Activated T-helper 1 cell treated with Interleukin-2 at 50 U/mL for 16 hours (primary cell): ENCODE measurements at places on chromosomes 12 and 14.

GRCh38 chr12:9364224-9365176 lies 156.3 kb upstream of the PZP start:
- no peak for DNase-seq

DNA sequence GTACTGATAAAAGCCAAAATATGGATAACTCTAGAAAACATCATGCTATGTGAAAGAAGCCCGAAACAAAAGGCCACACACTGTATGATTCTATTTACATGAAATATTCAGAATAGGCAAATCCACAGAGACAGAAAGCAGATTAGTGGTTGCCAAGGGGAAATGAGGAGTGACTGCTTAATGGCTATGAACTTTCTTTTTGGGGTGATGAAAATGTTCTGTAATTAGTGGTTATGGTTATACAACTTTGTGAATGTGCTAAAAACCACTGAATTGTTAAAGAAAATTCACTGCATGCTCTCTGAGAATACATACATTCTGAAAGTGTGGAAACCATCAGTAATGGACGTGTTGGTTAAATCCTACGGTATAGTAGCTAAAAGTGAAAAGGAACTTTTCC lies 39.9 kb upstream of the STON2 start:
- no peak for DNase-seq

- no peak for DNase-seq
These were observed 8.8 kb downstream of the IKBIP start for GRCh38 chr12:98635657-98636323.

DNA sequence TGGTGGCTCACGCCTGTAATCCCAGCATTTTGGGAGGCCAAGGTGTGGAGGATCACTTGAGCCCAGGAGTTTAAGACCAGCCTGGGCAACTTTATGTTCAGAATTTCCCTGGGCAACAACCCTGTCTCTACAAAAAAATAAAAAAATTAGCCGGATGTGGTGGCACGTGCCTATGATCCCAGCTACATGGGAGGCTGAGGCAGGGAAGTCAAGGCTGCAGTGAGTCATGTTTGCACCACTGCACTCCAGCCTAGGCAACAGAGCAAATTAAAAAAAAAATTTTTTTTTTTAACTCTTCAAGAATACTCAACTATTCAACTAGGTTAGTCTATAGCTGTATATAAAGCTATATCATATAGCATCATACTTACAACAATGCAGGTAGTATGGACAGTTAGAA lies 113.0 kb downstream of the RALGAPA1 start:
- no peak for DNase-seq

DNA sequence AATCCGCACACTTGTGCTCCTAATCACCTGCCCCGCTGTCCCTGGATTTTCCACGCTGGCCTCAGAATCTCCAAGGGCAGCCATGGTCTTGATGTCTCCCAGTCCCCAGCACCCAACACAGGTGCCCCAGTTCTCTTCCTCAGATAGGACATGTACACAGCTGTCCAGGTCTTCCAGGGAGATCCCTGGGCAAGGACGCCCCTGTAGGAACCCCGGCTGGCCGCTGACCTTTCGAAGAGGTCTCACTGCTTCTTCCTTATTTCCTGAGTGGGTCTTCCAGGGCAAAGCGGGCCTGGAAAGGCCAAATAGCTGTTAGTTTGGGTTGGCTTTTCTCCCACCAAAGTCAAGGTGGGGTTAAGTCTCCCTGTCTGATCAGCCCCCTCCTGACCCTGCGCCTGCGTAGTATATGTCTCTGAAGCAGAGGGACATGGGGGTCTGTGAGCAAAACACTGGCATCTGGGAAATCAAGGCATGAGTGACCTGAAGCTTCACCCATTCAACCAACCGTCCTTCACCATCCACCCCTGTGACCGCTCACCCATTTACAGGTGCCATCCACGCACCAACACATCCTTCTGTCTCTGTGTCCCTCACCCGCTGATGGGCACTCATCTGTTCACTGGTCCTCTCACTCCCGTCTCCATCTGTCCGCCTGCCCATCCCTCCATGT lies 4.6 kb downstream of the BEGAIN start:
- no peak for DNase-seq

GRCh38 chr14:23335623-23336022 lies 14.4 kb downstream of the PABPN1 start:
- no peak for DNase-seq

DNA sequence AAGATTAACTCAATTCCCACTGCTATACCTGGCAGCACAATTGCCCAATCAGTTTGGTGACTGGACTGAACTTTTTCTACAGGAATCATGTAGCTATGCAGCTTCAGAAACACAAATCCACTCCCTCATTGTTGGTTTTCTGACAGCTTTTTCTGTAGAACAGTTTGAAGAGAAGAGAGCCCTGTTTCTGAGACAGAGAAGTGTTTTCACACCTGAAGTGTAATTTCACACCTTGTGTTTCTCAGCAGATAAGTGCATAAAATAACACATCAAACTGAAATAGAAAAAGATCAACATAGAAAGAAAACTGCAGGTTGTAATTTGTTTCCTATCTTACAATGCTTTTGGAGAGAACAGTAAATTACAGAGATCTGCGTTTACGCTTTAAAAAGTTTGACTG lies 335.6 kb downstream of the SNAPC1 start:
- DNase-seq: no peak

- no peak for DNase-seq
These were observed 7.3 kb upstream of the RNASE1 start for GRCh38 chr14:20809917-20810316.

GRCh38 chr12:56358836-56359532 lies 923 bp downstream of the STAT2 start:
- no peak for DNase-seq

- DNase-seq: no peak
These were observed 18.1 kb downstream of the CLEC2B start for GRCh38 chr12:9851050-9851449.

DNA sequence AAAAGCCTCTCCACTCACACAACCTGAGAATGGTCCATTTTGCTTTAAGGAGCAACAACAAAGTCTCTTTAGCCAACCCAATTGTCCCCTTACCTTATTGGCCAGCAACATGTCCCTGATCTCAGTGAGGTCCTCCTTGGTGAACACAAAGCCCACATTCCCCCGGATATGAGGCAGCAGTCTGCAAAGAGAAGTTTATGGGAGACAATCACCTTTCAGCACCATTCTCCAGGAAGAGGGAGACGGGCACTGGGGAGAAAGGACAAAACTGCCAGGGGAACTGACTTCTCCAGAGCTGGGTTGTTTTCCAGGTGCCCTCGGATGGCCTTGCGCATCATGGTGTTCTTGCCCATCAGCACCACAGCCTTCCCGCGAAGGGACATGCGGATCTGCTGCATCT lies 1.9 kb downstream of the RPLP0 start:
- no peak for DNase-seq

- DNase-seq: no peak
These were observed 9.4 kb upstream of the KLRB1 start for GRCh38 chr12:9617124-9617523.

- no peak for DNase-seq
These were observed 226.4 kb upstream of the CAND1 start for GRCh38 chr12:67042697-67043131.

GRCh38 chr14:69153152-69153872 lies 393 bp upstream of the DCAF5 start:
- DNase-seq: no peak

GRCh38 chr12:10154145-10154496 lies 17.8 kb downstream of the OLR1 start:
- DNase-seq: no peak

DNA sequence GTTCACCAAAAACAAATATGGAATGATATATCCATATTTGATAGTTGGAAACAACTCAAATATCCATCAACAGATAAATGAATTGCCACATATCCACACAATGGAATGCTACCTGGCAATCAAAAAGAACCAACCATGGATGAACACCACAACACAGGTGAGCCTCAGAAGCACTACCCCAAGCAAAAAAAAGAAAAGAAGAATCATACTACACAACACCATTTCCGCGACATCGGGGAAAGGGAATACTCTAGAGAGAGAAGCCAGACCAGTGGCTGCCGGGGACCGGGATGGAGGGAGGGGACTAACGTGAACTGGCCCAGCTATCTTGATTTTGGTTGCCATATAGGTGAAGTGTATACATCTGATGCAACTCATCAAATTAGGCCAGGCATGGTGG lies 41.4 kb downstream of the SCARB1 start:
- DNase-seq: no peak

- DNase-seq: no peak
These were observed 80.5 kb upstream of the BTG1 start for GRCh38 chr12:92226071-92226661.

GRCh38 chr14:68823434-68824206 lies 30.8 kb upstream of the ZFP36L1 start:
- DNase-seq: no peak

GRCh38 chr14:106691601-106692291 lies 1165.4 kb downstream of the TMEM121 start:
- peak; percentile 23 for DNase-seq

GRCh38 chr12:67595365-67595764 lies 53.2 kb upstream of the DYRK2 start:
- no peak for DNase-seq

DNA sequence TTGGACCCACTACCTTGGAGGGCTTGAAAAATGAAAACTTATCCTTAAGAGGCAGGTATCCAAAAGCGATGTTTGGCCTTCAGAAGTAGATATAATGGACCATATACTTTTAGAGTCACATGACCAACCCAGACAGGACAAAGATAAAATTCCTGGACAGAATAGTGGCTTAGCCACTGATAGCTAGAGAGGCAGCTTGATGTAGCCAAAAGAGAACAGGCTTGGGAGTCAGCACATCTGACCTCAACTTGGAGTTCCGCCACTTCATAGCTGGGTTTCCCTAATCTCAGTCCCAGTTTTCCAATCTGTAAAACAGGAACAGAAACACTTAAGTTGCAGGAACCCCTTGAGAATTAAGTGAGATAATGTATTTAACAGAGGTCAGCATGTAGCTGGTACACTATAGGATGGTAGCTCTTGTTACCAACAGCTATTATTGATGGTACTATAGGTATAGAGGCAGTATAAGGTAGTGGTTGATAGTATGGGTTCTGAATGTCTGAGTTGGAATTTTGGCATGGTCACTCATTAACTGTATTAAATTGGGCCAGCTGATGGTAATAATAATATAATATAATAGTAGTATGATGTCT lies 63.2 kb upstream of the USP44 start:
- no peak for DNase-seq

GRCh38 chr12:57890191-57891115 lies 43.9 kb upstream of the CTDSP2 start:
- no peak for DNase-seq

- no peak for DNase-seq
These were observed 958 bp downstream of the SPATS2 start for GRCh38 chr12:49368240-49368600.

GRCh38 chr12:67306712-67307111 lies 37.6 kb downstream of the CAND1 start:
- DNase-seq: no peak

GRCh38 chr12:32522331-32523221 lies 123.2 kb downstream of the FGD4 start:
- DNase-seq: no peak

DNA sequence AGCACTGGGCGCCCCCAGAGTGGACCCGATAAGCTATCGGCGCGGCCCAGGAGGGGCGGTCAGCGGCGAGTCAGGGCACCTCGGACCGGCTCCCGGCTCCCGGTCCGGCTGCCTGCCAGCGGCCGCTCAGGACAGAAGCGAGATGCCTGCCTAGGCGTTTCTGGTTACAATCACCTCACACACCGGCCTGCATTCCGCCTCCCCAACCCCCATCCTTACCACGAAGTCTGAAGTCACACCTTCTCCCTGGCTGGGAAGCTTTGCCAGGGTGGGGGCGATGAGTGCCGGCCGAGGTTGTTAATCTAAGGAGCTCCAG lies 42.6 kb upstream of the TBX5 start:
- DNase-seq: no peak

- no peak for DNase-seq
These were observed 1105.5 kb downstream of the TMEM121 start for GRCh38 chr14:106631879-106632278.

- DNase-seq: no peak
These were observed 45.2 kb upstream of the PPP2R5C start for GRCh38 chr14:101716077-101716950.

DNA sequence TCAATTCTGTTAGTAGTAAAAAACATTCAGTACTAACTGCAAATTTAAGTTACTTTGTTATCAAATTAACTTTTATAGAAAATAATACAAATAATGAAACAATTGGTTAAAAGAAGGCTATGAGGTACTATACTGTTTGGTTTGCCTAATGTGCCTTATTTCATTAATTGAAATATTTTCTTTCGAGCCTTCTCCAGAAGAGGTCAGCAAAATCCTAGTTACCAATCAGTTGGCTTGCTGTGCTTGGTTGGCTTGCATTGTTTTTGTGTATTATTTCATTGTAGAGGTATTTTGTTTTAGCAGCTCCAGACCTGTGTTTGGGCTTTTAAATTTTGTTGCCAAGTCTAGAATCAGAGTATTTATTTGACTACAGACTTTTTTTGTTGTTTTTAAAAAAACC lies 68.5 kb downstream of the AEBP2 start:
- DNase-seq: no peak

- no peak for DNase-seq
These were observed 2.7 kb downstream of the ARID2 start for GRCh38 chr12:45732250-45732649.

DNA sequence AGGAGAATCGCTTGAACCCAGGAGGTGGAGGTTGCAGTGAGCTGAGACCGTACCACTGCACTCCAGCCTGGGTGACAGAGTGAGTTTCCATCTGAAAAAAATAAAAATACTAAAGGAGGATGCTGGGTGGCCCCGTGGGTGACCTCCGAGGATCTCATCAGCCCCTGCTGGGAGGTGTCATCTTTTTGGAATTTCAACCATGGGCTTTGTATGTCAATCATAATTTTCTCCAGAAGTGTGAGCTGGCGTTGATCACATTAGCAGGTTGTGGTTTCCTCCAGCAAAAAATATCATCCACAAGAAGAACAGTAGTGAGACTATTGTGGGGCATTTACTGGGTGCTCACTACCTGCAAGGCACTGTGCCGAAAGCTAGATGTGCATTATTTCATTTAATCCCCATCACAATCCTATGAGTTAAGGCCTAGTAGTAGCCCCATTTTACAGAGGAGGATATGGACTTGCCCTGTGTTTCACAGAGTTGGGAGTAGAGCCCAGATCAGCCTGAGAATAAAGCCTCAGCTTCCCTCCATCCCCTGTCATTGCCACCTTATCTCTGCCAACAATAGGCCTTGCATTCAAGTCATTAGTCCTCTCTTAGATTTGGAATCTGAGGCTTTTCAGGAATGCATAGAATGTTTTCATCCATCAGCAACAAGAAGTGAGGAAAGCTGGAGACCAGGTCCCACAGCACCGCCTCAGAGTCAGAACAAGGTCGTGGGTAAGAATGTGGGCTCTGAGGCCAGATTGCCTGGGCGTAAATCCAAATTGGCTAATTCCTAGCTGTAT lies 39.8 kb downstream of the SVOP start:
- DNase-seq: no peak

GRCh38 chr12:81492131-81492720 lies 266.9 kb downstream of the PPFIA2 start:
- DNase-seq: no peak
